Suppressor macrophage (primary cell): ENCODE measurements at places on chromosomes 16 and 17.

- no peak for DNase-seq
Measured at GRCh38 chr16:56688762-56689161, 6.5 kb downstream of the MT1X start.

DNA sequence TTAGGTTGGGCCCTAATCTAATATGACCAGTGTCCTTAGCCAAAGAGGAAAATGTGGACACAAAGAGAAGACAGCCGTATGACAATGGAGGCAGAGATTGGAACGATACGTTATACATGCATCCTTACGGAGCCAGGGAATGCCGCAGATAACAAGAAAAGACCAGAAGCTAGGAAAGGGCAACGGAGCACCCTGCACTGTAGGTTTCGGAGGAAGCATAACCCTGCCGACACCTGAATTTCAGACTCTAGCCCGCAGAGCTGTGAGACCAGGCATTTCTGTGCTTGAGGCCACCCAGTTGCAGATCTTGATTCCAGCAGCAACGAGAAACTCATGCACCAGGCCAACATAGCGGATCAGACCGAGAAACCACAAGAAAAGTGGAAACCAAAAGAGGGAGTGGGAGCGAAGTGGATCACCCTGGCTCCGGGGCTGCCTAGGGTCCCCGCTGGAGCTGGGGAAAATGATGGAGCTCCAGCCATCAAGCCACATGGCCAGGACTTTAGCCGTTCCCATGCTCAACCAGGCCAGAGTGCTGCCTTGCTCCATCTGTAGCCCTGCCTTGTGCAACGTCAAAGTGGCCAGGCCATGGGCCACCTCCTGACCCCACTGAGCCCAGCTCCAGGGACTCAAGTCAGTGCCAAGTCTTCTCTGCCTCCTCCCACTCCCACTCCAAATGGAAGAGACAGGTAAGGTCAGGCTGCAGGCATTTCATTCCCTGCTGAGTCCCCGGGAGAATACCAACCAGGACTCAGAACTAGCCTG lies 51.7 kb upstream of the RPL38 start:
- no peak for DNase-seq

DNA sequence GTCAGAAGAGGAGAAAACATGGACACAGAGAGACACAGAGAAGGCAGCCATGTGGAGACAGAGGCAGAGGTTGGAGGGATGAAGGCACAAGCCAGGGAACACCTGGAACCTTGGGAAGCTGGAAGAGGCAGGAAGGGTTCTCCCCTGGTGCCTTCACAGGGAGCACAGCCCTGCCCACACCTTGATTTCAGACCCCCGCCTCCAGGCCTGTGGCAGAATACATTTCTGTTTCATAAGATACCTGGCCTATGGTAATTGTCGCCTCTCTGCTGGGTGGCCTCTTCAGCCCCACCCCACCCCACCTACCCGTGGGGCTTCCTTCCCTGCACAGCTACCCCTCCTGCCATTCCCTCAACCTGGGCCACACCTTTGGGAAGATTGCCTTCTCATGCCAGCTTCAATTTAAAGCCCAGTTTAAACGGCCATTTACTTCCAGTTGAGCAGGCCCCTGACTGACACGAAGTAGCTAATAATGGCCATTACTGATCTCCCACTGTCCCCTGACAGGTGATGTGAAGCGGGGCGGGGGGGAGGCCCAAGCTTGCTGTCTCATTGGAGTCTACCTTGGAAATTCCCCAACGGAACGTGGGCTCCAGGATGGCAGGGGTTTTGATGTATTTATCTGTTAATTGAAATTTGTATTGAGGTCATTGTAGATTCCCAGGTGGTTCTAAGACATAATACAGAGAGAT lies 291.7 kb upstream of the FOXF1 start:
- DNase-seq = no peak

DNA sequence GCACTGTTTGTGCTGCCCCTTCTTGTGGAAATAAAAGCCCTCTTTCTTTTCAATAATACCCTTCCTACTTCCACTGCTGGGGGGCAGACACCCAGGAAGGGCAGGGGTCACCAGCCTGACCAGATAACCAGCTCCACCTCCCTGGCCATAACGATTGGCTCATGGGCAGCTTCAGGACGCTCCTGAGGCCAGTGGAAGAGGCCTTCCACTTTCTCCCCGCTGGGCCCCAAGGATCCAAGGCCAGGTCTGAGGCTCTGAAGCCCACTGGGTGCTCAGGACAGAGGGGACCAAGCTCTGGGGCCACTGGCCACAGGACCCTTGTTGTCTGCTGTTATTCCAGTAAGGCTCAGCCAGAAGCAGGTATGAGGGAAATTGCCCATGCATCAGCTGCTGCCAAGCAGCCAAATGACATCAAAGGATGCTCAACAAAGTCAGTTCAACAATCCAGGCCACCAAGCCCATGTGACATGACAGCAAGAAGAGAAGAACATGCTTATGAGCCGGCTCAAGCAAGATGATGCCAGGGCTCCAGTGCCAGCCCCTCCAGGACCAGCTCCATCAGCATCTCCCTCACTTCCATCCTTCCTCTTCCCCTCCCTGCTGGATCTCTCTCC lies 238.8 kb downstream of the ZNF423 start:
- no peak for DNase-seq

- no peak for DNase-seq
Measured at GRCh38 chr17:4583206-4583605, 1.1 kb upstream of the SMTNL2 start.

DNA sequence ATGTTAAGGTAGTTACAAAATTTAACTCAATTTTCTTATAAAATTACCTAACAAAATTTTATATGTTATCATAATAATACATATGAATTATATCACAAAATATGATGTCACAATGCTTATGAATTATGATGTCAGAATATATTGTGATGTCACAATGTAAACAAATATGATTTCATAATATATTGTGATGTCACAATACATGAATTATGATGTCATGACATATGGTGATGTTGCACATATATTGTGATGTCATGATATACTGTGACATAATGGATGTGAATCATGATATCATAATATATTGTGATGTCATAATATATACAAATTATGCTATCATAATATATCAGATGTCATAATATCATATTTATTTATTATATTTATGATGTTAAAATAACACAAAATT lies 1879.9 kb downstream of the TP53TG3F start:
- DNase-seq = no peak

GRCh38 chr16:73210686-73211085 lies 162.8 kb upstream of the ZFHX3 start:
- no peak for DNase-seq

DNA sequence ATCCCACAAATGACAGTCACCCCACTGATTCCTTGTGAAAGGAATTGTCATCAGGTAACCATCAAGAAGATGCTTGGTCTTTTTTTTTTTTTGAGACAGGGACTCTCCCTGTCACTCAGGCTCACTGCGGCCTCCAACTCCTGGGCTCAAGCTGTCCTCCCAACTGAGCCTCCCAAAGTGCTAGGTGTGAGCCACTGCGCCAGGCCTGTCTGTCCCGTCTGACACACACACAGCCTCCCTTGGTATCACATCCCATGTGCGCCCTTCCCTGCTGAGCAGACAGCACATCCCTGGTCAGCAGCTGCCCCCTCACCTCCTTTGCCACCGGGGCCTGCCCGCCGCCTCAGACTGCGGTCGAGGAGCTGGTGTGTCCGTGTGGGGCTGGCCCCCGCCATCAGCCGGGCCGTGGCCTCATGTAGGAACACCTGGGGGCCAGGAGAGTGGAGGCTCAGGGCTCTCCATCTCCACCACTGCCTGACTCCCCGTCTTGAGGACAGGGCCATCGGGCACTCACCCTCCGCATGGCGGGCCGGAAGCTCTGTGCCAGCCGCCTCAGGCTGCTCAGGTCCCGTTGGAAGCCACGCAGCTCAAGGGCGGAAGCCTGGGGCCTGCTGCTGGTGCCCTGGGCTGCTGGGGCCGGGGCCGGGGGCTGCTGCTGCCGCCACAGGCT lies 23.6 kb downstream of the SREBF1 start:
- DNase-seq = no peak

DNA sequence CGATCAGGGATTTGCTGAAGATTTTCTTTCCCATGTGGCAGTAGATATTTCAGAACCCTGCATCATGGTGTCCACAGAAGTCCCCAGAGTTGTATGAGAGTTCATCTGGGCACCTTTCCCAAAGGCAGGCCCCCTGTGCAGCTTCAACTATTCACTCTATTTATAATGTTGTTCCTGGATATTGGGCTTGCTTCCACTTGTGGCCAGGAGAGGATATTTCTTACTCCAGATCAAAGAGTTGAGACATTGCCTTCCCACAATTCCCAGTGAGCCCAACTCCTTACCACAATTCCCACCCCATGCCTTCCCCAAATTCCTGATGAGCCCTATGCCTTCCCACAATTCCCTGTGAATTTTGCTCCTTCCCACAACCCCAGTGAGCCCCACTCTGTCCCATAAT lies 206.9 kb downstream of the WWOX start:
- no peak for DNase-seq

DNA sequence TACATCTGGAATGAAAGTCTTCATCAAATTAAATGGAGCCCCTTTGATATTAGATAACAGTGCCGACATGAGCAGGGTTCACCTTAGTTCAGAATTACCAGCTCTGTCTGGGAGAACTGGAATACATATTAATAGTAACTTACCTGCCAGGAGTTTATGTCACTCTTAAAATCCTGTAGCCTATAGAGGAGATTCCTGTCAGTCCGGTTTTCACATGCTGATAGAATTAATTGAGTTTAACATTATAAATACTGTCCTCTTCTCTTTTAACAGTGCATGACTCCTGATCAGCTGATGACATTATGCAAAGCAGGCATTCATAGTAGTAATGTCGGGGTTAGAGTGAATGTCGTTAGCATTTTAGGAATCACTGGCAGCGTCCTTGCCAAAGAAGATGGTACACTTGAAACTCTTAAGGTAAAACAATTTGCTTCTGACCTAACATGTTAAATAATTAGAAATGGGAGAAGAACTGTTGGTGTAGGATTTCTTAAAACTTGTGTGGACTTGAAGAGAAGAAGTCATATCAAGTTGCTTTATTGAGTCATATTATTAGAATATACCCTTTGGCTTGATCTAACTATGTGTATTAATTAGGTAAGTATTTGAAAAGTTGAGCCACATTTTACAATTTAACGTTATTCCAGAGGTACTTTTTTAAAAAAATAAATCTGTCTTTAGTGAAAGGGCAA lies 34.3 kb downstream of the HEATR3 start:
- DNase-seq = no peak

GRCh38 chr16:50986453-50986852 lies 164.6 kb downstream of the SALL1 start:
- no peak for DNase-seq
